Left kidney (tissue), 8 donors: ENCODE measurements at places on chromosomes 7 and 10.
A peak's percentile ranks its signal among the peaks of the same experiment; 100 is the strongest.

DNA sequence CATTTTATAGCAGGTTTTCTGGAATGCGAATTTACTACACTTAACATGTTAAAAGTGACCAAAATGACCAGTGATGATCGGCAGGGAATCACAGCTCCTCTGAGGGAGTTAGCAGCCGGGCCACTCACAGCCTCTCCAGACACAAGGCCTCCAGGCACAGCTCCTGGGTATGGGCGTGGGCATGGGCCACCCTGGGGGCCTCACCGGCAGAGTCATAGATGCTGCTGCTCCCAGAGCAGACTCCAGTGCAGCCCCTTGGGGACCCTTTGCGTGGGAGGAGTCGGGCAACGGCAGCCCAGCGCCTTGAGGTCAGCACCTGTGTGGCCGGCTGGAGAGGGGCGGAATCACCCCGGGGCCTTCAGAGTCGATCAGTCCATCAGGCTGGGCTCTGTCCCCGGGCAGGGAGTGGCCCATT is 8.6 kb downstream of the KNDC1 start:
- DNase-seq, result no peak

DNA sequence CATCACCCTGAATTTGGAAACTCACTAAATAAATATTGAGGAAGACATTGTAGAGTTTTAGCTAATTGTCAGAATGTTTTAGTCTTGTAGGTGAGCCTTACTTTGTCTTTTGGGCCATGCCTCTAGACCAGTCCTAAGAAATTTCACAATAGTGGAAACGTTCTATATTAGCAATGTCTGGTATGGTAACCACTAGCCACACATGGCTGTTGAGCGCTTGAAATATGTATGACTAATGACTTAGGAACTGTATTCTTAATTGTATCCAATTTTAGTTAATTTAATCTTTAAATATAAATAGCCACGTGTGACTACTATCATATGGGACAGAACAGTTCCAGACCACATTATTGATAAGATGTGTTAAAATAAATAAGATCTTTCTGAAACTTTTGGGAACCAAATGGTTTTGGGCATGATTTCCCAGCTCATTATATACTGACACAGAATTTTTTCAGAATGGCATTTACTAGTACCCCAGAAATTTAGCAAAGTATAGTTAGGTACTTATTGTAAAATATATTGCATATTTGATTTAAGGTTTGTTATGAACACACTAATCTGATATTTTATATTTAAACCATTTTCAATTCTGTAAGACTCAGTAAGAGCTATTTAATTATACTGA is 95.0 kb downstream of the VPS50 start:
- no peak for DNase-seq

DNA sequence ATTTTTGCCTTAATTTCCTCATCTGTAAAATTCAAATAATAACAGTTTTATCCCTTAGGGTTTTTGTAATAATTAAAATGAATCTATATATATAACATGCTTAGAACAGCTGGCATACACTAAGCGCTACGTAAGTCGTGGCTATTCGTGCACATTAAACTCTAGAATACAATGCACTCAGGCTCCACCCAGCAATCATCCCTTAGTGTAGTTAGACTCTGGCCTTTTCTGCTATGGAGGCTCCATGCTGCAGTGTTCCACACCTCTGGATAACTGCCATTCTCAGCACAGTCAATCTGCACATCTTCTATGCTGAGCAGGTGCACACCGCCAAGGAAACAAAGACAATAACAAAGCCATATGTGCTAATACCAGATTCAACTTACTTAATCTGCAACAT is 92.9 kb downstream of the IPMK start:
- DNase-seq, result no peak

DNA sequence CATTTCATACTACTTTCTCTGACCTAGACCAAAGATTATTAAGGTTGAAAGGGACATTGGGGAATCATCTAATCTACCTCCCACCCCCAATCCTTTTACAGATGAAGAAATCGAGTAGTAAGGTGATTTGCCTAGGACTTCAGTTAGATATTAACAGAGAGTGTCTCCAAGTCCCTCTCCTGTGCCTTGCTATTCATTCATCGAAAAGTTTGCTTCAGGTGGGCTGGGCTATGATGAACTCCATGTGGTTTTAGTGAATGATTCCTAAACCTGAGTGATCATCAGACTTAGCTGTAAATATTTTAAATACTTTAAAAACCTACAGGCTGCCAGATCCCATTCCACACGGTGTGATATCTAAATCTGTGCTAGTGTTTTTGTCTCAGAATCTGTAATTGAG is 259.4 kb upstream of the SORCS1 start:
- no peak for DNase-seq

DNA sequence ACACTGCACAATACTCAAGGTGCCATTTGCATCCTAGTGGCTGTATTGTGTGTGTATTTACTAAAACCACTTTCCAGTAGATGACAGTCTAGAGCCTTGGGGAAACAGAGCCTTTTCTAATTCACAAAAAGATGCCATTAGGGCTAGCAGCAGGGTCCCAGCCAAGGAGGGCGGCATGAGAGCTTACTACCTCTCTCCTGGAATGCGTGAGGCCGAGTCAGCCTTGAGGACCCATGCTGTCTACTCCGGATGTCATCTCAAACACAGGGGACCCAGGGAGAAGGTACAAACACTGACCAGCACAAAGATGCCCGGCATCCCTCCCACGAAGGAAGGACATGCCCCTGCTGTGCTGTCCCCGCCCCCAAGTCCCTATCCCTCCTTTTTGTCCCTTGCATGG is 65.5 kb downstream of the CYCS start:
- no peak for DNase-seq

DNA sequence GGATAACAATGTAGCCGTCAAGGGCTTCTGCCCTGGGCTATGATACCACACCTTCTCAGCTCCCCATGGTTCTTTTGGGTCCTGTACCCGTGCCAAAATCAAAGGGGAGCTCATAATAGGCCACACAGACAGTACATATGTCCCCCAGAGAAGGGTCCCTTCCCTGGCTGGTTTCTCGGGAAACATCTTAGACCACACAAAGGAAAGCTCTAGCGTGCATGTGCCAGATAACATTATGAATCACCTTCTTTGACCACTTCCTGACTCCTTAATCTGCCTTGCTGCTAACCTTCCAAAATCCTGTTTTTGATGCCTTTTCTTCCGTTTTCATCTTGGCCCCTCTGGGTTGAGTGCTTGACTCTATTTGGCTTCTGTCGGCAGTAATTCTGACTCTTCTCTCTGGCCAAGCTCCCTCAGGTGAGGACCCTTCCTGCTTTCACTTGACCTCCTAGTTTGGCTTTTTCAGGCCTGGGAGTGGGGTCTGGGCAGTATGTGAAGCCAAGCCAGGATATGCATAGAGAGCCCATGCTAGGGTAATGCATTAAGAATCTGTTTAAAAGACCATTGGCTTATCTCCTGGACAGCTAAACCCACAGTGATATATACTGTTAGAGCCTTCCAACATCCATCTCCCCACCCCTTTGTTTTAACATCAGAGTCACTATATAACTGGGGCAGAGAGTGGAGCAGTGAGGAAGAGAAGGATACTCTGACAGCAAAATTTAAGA is 84.8 kb downstream of the ANLN start:
- no peak for DNase-seq

DNA sequence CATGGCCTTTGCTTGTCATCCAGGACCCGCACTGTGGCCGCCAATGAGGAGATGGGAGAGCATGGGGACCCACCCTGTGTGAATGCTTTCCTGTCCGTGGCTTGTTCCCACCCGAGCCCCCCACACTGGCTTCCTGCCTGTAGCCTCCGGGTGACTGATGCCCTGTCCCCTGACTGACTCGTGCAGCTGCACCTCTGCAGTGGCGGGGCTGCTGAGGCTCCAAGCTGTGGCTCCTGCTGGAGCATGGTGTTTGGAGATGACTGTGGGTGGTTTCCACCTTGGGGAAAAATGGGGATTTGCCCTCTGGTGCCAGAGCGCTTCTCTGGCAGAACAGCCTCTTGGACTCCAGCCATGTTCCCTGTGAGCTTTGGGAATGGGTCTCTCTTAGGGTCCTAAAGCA is 2.1 kb downstream of the CAMK1D start:
- no peak for DNase-seq

DNA sequence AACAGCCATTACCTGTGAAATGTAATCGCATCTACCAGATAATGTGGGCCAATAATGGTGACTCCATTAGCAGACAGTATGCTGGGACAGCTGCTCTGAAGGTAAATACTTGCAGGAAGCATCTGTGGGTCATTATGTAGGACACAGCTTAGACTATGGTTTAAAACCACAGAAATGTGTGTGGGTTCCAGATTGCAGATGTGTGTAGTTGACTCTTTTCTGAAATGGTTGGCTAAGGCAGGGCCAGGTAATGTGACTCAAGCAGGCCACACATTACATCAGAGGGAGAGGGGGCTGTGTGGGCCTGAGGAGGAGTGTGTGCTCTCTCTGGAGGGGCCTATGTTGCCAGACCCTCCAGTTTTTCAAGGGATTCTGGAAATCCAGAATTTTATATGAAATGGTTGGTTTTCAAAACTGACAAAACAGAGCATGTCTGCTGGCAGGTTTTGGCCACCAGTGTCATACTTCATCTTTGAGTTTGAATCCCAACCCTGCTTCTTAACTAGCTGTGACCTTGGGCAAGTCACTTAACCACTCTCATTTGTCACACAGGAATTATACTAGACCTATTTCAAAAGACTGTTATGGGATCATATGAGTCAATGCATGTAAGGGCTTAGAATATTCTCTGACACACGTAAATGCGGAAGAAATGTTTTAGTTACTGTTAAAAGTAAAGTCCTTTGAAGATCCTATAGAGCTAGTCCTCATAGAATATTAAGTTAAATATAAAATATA is 64.5 kb downstream of the MCMBP start:
- no peak for DNase-seq

DNA sequence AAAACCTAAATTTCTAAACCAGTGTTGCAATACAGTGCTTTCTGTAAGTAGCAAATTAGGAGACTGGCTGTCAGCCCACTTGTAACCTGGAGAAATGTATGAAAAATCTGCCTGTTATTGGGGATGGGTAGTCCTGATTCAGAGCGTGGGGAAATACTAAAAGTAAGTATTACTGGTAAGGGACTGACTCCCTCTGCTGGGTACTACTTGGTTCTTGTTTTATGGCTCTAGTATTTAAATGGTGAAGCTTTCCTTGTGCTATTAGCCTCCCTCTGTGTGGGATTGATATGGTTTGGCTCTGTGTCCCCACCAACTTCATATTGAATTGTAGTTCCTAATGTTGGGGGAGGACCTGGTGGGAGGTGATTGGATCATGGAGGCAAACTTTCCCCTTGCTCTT is 886.1 kb downstream of the SORCS1 start:
- DNase-seq, result peak; percentile 6

- peak; percentile 32 for DNase-seq
Observed at GRCh38 chr7:115477193-115477651, 553.3 kb downstream of the TFEC start.

GRCh38 chr7:143391462-143392404 is 10.6 kb downstream of the ZYX start:
- DNase-seq, result no peak

DNA sequence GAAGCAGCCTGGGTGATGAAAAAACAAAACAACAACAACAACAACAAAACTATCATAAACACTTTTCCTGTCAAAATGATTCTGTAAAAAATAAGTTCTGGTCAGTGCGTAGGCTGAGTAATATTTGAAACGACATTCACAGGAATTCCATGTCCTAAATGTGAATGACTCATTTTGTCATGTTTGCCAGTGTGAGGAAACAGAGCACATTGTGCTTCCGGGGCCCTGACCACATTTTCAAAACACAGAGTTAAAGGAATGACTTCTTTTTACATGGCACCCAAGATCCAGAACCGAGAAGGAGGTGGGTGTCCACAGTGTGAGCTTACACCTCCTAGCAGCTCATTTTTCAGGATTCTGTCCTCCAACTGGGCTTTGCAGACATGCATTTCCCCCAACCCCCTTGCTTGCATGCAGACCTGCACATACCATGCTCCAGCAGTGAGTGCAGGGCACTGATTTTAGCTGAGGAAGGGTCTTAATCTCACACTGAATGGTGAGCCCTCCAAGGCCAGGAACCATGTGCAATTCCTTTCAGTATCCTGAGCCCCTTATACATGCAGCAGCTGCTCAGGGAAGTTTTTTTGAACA is 3.0 kb downstream of the CLRN3 start:
- DNase-seq, result no peak

- DNase-seq, result no peak
Observed at GRCh38 chr10:89904755-89905154, 203.4 kb downstream of the KIF20B start.

GRCh38 chr7:156950381-156950858 is 908 bp downstream of the NOM1 start:
- no peak for DNase-seq

GRCh38 chr10:86047588-86047987 is 319.0 kb downstream of the GRID1 start:
- DNase-seq, result no peak

DNA sequence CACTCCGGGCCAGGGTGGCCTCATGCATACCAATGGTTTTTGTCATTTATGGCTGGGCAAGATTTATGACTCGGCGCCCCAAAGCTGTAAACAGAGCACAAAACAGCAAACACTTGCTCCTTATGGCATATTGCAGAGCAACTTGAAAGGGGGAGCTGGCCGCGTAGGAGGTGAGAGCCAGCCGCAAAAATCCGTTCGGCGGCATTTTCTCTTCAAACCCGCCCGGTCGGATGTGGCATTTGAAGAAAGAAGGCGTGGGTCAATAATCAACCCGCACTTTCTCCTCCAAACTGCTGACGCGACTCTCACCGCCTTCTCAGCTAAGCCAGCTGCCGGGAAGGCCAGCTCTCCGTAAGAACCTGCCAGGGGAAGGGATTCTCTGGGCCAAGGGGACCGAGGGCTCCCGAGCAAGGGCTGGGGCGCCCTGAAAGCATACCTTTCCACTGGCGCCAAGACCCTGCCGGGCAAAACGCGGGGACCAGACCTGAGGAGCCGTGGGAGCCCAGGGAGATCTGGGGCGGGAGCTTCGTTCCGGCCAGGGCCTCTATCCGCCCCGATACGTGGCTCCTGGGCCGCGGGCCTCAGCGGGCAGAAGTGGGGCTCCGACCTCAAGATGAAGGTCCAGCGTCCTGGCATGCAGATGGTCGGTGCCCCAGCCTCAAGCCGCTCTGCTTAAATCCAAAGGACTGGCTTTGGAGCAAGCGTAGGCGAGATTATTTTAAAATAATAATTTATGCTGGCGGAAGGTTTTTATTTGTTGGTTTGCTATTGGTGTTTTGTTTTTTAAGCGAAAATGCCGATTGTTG is 12.9 kb upstream of the HOXA2 start:
- no peak for DNase-seq

DNA sequence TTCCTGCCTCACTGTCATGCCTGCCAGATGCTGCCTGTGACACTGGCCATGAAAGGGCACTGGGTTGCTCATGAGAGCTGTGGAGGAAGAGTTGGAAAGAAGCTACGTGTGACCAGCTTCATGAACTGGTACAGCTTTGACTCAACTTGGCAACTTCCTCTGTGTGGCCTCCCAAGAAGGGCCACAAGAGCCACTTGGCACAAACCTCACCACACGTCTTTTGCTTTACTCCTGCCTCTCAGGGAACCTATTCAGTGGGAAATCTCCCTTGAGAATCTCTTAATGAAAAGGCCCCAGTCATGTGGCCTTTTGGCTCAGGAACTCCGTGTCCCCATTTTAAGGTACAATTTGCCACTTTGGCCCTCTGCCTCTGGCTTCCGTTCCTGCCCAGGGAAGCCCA is 54.5 kb downstream of the FRMD4A start:
- no peak for DNase-seq

GRCh38 chr7:20784388-20785156 is 2.1 kb downstream of the SP8 start:
- DNase-seq, result no peak
